ENCODE measurements at places on chromosomes 5 and 9.

DNA sequence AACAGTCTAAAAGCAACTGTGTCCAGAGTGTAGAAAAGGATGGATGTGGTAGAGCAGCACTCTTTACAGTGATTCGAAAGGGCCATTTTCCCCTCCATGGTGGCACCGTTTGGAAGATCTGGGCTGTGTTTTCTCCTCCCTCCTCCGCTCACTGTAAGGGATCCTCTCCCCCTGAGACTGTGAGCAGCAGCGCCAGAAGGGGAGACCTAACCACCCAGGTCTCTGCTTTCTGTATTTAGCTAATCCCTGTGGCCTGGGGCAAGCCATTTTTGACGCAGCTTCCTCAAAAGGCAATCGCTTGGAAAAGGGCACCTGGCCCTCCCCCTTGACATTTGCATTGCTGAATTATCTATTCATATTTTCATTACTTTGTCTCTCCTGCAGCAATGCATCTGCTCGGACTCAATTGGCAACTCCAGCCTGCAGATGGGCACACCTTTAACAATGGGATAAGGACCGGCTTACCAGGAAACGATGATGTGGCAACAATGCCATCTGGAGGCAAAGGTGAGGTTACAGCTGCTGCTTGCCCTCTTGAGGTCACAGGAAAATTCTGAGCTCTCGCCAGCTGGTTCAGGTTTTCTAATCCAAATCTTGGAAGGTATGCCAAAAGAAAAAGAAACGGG is 244.3 kb upstream of the WWC1 start:
- DNase-seq = peak; percentile 62

- peak; percentile 98 for DNase-seq
Measured at GRCh38 chr9:97501177-97501971, at the start of gene TMOD1. TMOD1 (plus strand) TSS chr9:97501666; CDS start chr9:97524189, 22,523 bp downstream.

GRCh38 chr5:110957934-110958333 is 113.6 kb upstream of the TSLP start:
- DNase-seq = no peak

GRCh38 chr9:37929441-37929895 is 25.5 kb upstream of the SLC25A51 start:
- no peak for DNase-seq

DNA sequence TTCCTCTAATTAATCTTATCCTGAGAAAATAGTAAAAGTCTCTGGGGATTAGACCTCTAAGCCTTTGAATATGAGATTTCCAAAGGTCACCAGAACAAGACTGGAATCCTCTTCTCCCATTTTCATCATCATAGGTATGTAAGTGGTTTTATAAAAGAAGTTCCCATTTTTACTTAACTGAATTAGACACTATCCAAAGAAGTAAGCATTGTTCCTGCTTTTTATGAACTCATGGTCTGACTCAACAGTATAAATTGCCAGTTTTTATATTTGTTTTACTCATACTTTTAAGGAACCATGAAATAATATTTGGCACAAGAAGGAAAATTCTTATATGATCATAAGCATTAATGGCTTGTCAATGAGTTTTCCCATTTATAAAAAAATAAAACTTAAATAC is 167.1 kb upstream of the ADRA1B start:
- DNase-seq = no peak

DNA sequence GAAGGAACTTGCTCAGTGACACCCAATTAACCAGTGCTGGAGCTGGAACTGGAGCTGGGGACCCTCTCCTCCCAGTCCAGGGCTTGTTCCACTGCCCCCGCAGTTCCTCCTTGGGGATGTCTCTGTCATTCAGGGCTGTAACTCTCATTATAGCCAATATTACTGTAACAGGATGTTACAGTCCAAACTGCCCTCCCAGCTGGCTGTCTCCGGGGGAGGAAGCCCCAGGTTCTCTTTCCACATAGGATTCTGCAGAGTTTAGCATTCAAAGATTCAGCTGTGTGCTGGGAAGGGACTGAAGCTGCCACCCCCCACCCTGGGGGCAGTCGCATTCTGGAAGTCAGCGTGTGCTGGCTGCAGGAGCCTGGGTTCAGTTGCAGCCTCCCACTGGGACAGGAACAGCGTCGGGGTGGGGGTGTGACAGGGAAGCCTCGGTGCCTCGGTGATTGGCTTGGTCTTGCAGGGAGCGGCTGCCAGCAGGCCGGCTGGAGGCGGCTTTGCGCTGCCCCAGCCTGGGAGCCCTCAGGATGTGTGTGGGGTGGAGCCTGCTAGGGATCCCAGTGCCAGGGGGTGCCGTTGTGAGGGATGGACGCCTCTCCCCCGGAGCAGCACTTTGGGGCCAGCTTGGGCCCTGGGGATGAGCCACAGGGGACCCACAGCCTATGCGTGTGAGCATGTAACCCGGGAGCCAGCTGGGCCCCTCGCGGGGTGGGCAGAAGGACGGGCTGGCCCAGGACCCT is 101.1 kb downstream of the RGS3 start:
- no peak for DNase-seq

DNA sequence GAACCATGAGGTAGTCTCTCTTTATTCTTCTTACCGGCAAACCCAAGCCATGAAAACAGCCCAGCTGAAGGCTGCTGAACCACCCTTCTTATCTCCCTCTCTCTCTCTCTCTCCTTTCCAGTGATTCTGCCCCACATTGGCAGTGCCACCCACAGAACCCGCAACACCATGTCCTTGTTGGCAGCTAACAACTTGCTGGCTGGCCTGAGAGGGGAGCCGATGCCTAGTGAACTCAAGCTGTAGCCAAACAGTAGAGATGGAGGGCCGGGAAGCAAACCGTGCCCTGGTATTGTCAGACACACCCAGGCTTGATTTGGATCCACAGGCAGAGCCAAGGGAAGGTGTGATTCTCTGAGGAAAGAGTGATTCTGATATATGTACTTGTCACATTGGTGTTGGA is 14.0 kb downstream of the GRHPR start:
- no peak for DNase-seq

DNA sequence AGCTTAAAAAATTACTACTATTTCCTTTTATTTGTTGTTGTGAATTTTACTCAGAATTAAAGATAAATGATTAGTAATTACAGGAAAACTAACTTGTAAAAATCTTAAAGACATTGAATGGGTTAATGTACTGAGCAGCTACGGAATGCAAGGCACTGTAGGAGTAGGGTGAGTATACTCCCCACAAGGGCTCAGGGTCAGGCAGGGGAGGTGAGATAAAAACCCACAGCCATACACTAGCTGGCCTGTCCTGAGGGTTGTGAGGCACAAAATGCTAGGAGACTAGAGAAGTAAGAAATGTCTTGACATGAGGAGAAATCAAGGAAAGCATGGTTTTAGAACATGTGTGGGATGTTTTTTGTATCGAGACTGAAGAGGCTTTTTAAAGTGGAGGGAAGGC is 13.4 kb downstream of the ZBED3 start:
- no peak for DNase-seq

GRCh38 chr5:4362411-4362810 is 766.8 kb downstream of the IRX1 start:
- DNase-seq = no peak

GRCh38 chr5:117201001-117201400 is 626.4 kb upstream of the SEMA6A start:
- no peak for DNase-seq

GRCh38 chr5:61813361-61813760 is 481.3 kb downstream of the ZSWIM6 start:
- no peak for DNase-seq

DNA sequence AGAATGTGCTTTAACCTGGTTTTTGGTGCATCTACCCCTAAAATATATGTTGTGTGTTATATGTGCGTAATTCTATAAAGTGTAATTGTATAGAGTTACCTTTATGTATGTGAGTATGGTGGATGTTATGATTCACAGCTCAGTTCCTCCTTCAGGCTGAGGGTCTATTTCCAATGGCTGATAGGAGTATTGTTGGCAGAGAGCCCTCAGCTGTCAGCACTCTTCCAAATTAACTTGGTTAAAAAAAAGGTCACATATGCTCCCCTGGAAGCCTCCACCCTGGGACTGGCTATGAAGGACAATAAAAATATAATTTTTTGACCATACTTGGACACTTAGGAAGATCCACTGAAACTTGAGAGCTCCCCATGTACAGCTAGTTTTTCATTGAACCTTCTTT is 250.4 kb upstream of the CDH12 start:
- no peak for DNase-seq

DNA sequence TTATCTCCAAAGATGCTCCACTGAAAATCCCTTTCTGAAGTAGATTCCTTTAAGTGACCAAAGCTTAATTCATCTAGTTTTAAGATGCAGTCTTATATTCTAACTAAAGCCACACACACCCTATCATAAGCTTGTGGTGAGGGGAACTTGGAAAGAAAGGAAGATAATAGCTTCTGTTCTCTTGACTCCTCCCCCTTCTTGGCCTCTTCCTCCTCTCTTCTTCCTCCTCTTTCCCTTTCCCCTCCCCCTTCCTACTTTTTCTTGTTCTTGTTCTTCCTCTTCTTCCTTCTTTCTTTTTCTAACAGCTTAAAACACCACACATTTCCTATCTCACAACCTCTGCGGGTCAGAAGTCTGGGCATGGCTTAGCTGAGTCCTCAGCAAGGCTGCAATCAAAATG is 23.5 kb downstream of the IL7R start:
- no peak for DNase-seq

DNA sequence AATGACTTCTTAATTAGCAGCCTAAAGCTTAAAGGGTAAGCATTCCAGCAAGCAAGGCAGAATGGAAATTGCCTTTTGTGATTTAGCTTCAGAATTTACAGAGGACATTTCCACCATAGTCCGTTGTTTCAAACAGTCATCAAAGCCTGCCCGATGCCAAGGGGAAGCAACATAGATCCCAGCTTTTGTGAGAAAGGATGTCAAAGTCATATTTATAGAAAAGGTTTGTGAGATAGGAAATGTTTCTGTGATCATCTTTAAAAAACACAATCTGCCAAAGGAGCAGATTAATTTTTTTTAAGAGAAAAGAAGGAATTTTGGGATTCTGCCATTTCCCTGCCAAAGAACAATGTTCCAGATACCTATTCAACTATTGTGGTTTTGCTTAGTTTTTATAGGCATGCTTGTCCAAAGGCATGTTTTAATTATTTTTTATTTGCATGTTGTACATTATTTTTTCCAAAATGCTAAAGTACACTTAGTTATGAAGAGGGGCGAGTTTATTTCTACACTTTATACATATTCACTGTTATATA is 346.9 kb downstream of the ZNF608 start:
- no peak for DNase-seq

DNA sequence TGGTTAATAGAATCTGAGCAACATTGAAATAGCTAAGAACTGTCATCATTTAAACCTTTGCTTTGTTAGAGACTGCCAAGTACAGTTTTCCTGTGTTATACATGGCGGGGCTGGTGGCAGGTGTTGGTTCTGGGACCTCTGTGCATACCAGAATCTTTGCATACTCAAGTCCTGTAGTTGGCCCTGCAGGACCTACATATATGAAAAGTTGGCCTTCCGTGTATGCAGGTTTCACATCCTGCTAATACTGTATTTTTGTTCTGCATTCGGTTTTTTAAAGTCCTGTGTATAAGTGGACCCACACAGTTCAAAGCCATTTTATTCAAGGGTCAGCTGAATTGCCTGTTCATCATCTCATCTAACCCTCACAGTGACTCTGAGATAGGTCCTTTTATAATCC is 36.4 kb downstream of the LARP1 start:
- DNase-seq = no peak

DNA sequence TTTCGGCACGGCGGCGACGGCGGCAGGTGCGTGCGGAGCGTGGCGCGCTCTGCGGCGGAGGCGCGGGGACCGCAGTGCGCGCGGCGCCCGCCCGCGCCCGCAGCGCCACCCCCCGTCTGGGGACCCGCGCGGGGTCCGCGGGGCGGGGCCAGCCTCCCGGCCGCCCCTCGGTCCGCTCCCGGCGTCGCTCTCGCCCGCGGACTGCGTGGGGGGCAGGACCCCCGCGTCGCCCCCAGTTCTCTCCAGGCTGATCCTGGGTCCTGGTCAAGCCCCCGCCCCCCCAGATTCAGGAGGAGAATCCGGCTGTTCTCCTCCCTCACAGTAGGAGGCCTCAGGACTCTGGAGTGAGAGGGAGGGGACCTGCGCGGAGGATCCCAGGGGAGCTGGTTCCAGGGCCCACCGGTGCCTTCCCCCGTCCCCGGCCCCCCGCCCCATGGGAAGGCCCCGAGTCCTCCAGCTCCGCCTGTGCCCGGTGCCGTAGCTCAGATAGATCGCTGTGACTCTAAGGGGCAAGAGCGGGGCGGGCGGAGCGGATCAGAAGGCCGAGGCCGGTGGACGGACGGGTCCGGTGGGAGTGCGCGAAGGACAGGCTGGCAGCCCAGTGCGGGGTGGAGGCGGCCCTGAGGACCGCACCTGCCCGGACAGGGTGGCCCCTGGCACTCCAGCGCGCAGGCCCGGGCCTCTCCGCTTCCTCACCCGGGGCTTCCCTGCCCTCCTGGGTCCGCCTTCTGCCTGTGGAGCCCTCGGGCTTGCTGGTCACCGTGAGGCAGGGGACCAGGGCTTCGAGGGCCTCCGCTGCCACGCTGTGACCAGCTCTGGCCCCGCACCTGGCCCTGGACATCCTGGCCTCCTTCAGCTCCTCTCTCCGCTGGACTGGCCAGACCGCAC is at the start of gene RNF208:
Gene RNF208, minus strand, starts transcription at position 51 of the 888 bp plus-strand sequence. CDS start 1,028 bp downstream, outside the sequence.
- DNase-seq = no peak

DNA sequence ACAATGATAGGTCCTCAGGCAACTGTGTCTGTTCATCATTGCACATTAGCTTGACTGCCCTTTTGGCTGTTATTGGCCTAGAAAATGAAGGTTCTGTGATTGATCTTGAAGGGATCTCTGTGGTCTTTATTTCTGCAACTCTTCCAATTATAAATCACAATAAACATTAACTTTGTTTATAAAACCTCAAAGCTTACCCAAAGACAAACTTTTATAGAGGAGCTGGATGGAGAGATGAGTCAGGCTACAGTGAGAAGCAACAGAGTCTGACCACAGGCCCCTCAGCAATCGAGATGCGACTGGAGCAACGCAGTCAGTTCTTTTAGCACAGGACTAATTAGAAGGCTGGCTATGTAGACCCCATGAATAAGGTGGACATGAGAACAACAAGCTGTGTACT is 5.3 kb downstream of the MACROH2A1 start:
- DNase-seq = no peak

GRCh38 chr9:92704528-92704927 is 34.6 kb upstream of the IPPK start:
- DNase-seq = no peak

DNA sequence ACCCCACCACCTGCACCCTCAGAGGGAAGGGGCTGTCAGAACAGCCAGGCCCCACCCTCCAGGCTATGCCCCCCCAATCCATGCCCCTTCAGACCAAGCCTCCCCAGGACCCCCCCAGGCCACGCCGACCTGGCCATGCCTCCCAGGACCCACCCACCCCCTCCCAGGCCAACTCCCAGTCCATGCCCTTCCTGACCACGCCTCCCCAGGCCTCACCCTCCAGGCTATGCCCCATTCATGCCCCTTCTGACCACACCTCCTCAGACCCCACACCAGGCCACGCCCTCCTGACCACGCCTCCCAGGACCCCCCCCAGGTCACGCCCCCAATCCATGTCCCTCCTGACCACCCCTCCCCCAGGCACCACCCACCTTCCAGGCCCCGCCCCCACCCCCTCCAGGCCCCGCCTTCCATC is 27.6 kb downstream of the TPPP start:
- DNase-seq = peak; percentile 87

DNA sequence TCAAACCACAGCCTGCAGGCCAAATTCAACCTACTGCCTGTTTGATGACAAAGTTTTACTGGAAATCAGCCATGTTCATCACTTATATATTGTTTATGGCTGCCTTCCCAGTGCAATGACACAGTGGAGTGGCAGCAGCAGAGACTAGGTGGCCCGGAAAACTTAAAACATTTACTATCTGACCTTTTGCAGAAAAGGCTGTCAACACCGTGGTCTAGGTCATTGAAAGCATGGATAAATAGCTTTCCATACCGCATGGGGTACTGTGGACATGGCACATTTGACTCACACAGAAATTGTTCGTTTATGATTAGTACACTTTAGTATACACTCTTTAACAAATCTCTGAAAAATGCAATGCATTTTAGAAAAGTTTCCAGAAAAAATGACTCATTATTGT is 298.3 kb upstream of the EFNA5 start:
- DNase-seq = no peak
